ENCODE measurements at places on chromosomes 4 and X.

DNA sequence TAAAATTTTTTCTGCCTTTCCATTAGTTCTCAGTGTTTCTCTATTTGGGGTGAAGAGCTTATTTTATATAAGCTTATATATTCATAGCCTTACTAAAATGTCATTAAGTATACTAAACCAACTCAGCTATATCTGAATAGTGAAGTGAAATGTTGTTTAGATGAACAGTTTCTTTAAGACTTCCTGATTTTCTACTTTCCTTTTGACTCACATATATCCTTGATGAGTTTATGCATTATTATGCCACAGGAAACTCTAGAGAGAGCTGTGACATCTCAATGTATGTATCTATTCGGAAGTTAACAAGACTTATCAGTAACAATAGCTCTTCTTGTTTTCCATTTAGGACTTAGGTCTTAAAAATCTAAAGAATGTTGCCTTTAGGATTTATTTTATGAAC lies 1491.8 kb upstream of the IGFBP7 start:
- DNase-seq: no peak

DNA sequence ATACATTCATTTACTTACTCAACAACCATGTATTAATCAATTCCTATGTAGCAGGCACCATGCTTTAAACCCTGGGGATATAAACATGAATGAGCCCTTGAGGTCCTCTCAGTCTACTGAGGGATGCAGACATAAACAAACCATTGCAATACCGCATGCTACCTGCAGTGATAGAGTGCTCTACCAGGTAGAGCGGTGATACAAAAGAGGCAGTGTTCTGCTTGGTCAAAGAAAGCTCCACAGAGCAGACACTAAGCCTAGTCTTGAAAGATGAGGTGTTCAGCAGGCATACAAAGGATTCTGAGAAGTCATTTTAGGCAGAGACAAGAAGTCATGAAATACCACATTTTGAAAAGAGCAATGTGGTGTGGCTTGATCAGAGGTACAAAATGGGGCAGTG lies 26.9 kb upstream of the AMOT start:
- DNase-seq: no peak

DNA sequence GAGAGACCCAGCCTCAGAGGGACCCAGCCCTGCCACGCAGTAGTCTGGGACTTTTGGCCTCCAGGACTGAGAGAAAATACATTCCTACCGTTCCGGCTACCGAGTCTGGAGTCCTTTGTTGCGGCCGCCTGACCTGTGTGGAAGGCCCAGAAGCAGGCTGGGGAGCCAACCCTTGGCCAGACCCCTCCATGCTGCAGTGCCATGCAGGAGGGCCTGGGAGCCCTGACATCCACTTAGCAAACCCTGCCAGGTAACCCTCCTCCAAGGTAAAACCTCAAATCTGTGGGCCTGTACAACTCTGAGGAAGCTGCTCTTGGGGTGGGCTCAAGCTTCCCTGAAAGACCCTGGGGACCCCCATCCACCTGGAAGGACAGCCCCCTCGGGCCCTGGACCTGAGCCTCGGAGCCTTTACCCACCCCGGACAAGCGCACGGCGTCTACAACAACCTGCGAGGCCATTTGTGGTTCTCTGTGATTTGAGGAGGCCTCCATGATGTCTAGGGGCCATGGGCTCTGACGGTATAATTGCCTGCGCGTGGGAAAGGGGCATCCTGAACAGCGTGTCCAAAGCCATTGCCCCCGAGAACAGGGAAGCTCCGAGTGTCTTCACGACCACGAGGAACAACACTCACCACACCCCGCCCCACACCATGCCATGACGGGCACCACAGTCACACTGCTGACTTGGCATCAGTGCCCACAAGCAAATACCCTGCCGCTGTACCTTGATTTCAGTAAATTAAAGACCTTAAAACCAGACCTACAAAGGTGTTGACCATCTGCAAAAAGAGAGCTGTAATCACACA lies 58.7 kb downstream of the ZFYVE28 start:
- no peak for DNase-seq

DNA sequence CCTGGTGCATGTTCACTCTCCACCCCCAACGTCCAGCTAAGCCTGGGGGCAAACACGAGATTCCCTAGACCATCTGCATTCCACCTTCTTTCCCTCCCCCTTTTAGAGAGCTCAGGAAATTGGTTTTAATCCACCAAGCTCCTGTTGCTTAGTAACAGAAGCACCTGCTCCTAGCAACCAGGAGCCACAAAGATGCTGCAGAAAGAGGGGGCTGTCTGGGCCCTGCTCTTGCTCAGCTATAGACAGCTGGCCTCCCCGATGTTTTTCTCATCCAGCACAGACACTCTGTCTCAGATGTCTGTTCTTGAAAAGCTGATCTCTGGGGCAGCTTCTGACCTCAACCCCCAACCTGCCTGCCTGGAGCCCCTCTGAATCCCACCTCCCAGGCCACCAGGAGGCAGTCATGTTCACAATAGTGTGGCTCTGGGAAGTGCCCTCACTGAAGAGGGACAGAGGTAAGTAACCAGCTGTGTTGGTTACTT lies 71.5 kb downstream of the SLC16A2 start:
- no peak for DNase-seq

DNA sequence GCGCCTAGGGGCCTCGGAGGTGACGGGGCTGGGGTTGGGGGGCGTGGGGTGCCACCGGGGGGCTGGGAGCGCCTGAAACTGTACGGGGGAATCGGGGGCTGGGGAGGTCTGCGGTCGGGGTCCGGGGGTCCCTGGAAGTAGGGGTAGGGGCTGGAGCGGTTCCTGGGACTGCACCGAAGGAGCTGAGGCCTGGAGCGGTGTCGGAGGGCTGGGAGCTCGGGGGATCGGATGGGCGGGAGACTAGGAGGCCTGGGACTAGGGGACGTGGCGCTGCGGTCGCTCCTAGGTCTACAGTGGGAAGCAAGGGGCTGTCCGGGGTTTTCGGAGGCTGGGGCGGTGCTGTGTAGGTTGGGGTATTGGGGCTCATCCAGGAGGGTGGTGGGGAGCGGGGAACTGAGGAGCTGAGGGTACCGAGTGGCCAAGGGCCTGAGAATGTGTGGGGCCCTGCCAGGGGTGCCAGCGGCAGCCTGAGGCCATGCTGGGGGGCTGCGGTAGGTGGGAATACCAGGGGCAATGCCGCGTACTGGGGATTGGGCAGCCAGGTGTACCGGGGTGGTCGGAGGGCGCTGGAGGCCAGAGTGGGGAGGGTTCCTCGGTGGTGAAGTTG lies 562 bp downstream of the AKAP17A start:
- peak; percentile 25 for DNase-seq

DNA sequence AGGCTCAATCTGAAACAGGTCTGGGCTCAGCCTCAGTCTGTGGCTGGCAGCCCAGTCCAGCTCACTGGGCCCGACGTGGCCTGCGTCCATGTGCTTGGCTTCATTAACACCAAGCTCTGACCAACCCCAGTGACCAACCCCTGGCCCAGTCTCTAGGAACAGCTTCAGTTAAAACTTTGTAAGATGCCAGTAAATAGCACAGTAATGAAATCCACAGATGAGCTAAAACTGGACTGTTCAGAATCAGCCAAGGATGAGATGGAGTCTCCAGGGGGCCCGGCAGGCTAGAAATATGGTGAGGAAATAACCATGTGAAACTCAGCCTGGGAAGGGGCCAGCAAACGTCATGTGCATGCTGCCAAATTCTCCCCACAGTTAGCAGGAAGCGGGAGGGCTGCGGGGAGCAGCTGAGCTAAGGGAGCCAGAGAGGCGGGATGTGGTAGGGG lies 37.1 kb upstream of the XPNPEP2 start:
- no peak for DNase-seq

GRCh38 chr4:134740290-134740689 lies 538.7 kb upstream of the PABPC4L start:
- no peak for DNase-seq

DNA sequence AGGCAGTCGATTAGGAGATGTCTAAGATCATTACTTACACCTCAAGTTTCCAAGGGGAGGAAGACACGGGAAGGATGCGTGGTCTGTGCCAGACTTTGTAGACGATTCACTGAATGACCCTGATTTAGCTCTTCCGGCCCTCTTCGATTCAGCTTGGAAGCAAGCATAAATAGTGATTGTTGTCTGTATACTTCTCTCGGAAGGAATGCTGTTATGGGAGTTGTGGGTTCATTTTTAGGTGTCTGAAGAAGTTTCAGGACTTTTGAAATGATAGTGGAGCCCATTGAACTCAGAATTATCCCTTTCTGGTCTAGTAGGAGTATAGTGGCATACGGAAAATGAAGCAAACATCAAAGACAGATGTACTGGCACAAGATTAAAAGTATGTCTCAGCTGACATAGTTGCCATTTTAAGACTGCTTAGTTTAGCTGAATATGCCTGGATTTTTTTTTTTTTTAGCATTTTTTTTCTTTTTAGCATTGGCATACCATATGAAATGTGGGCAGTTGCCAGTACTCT lies 1.0 kb upstream of the ANKRD17 start:
- peak; percentile 55 for DNase-seq

DNA sequence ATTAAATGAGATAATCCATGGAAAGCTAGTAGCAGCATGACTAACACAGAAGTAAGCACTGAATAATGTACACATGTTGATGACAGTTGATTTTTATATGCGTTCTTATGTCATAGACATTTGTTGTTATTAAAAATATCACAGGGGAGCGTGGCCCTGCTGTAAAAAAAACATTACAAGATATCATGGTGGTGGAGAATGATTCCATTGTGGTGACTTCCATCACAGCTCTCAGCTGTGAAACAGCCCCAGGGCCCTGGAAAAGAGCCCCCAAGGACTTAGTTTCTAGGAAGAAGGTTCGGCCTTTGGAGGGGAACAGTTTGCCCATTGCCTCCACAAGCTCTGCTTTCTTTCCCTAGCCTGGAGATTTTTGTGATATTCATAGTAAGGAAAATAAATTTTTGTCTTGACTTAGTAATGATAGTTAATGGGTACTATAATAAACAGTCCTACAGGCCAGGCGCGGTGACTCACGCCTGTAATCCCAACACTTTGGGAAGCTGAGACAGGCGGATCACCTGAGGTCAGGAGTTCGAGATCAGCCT lies 49.9 kb downstream of the FAM114A1 start:
- DNase-seq: peak; percentile 38

GRCh38 chr4:148216321-148216720 lies 225.9 kb downstream of the NR3C2 start:
- no peak for DNase-seq

DNA sequence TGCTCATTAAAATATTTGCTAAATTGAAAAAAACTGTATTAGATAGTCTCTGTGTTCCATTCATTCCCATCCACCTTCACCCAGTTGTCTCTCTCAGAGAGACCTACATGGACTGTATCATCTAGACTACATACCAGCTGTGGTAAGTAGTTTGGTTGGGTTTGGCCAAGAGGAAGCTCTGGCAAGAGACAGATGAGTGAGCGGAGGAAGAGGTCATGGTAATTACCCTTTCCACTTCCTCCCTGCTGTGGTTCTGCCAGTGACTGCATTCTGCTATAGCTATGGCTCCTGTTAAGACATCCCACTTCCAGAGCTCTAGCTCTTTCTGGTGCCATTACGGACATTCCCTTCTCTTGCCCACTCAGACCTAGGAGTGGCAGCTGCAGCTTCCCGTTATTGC lies 239.0 kb upstream of the MID1 start:
- DNase-seq: no peak

DNA sequence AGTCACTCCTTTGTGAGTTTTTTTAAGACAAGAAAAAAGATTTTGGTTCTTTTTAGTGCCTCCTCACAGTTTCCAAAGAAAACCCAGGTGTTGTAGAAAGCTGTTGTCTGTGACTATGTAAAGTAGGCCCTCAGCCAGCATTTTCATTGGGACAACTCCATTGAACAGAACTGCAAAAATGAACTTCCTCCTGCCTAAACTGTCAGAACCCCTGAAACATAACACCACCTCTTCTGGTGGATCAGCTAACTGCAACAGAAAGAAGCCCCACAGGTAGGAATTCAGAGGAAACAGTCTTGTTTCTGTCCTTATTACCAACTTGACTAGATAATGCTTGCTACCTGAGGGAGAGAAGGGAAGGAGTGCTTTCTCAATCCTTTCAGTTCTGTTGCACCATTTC lies 3.4 kb upstream of the ATP11C start:
- no peak for DNase-seq

DNA sequence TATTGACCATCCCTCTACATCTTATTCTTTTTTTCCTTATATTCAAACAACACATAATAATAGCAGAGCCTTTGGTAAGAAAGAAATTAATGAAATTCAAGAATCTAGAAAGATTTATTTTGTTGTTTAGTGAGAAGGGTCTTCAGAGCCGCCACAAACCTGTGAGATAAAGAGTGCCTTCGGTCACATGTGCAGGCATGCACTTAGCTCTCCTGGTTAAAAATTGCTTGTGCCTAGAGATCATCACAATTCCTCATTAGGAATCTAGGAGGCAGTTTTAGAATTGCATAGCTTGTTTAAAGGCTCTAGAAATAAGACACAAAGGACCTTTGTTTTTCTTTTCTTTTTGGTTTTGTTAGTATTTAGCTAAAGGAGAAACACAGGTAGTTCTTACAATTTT lies 1948.4 kb upstream of the IGFBP7 start:
- no peak for DNase-seq

- DNase-seq: no peak
Measured at GRCh38 chrX:19743386-19743785, 144.0 kb downstream of the SH3KBP1 start.

- no peak for DNase-seq
Measured at GRCh38 chr4:6426571-6427438, 45.6 kb downstream of the PPP2R2C start.

GRCh38 chr4:13176741-13177142 lies 307.4 kb downstream of the RAB28 start:
- DNase-seq: no peak

GRCh38 chrX:440636-441035 lies 53.9 kb upstream of the PPP2R3B start:
- no peak for DNase-seq

- DNase-seq: no peak
Measured at GRCh38 chrX:72395237-72395636, 89.5 kb upstream of the CITED1 start.

GRCh38 chrX:2521092-2521926 lies 20.5 kb upstream of the DHRSX start:
- no peak for DNase-seq

DNA sequence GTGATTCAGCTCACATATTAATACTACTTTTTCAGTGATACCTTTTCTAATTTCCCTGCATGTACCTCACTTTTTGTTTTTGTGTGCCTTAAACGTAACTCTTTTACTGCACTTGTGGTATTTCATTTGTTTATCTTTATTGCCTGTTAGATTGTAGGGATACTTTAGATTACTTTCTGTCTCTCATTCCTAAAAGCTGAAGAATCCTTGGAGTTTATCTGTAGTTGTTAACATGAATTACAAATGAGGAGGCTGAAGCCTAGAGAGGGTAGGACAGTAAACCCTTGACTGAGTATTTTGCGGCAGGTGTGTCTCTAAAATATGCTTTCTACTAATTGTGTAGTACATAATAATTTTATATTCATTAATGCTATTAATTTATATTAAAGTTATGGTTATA lies 34.9 kb downstream of the BMP2K start:
- DNase-seq: no peak

GRCh38 chr4:48909697-48910096 lies 3.1 kb upstream of the OCIAD2 start:
- peak; percentile 98 for DNase-seq

Measured in ELR (cell line).